ENCODE measurements at places on chromosomes 4 and X.

DNA sequence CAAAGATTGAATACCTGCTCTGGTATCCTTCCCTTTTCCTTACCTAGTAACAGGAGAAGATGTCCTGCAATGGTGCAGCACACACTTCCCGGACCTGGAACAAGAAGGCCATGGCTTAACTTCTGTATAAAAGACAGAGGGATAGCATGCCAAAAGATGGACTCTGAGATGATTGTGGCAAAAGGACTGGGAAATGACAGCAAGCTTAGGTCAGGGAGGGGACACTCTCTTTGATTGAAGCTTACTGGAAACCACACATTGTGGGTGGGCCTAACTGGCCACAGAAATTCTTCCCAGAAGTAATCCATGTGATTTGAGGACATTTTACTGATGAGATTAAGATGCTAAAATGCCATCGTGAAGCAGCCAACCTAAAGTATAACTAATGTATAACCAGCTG lies 71.0 kb upstream of the OTUD4 start:
- no peak for DNase-seq

DNA sequence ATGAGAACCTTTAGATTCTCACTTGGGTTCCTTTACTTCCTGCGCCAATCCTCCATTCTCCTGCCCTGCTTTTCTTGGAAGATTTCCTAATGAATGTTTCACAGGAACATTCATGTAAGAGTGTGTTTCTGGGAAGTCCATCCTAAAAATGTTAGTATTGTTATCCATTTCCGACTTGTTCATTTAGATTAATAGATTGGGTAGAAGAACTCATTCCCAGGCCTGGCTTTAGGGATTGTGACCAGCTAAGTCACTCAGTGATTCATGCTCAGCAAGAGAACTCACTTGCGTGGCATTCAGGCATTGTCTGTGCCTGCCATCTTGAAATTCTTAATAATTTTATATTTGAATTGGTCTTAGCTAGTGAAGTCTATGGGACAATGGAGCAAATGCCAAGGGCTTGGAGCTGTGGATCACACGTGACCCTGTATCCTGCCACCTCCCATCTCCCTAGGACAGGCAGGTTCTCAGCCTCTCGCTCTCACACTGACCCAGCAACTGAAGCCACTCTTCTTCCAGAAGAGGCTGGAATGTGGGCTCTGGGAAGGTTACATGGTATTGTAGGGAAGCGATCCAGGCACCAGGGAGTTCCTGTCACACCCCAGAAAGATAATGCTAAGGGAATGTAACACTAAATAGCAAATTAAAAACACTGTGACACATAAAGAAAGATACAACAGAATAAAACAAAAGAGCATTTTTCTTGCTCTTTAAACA lies 562.1 kb downstream of the TMA16 start:
- DNase-seq: no peak

DNA sequence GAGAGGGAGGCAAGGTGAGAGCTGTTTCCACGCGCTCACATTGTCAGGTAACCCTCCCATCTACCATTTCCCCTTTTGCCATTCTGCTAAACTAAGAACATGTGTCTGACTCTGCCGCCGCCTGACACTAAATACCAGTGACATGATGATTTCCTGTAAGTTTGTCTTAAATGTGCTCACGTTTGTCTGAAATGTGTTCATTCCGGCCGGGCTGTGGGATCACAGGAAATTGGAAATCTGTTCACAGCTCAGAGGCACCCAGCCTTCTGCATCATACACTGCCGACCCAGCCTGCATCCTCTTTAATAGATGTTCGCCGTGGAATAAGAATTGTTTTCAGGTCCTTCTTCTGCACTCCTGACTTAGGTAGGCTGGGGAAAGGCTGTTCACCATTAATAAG lies 336.2 kb upstream of the PPARGC1A start:
- no peak for DNase-seq

- DNase-seq: no peak
Observed at GRCh38 chr4:121778991-121779628, 14.1 kb upstream of the SMIM43 start.

DNA sequence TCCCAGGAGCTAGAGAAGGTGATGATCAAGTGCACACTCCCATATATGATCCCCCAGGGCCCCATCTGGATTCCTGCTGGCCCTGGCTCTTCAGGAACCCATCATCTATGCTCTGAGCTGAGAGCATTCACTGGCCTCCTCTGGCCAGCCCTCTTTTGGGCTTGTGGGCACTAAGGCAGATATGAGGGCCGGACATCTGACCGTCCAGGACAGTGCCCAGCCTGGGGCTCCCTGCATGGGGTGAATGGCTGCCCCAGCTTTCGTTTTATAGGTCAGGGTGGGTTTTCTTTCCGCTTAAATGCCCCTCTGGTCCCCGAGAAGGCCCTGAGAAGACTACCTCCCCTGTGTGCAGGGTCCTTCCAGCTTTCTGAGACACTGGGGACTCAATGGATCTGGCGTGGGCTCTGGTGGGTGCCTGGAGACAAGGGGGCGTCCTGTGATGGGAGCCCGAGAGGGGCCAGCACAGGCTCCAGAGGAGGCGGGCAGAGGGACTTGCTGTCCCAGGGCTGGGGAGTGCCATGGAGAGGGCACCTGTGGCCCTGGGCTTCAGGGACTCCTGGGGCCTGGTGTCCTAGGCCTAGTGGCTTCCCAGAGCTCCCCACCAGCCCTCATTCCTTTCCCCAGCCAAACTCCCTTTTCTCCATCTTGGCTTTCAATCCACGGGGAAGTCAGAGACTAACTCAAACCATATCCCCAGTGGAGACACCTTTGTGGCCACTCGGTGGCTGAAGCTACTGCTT lies 39.5 kb upstream of the GRPEL1 start:
- no peak for DNase-seq

DNA sequence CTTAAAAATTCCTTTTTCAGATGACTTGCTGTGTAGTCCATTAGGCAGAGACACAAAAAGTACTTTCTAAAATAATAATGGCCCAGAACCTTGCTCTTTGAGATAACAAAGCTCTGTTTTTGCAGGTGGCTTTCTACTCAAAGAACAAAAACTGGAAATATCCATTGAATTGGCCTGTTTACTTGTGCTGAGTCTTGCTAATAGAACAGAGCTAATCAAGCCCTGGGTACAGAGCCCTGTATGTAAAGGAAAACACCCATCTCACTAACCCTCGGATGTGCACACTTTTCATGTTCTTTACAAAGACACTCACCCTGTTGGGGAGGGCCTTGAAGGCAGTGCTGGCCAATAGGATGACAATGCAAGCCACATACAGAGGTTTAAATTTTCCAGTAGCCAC lies 27.0 kb upstream of the LNX1 start:
- no peak for DNase-seq

DNA sequence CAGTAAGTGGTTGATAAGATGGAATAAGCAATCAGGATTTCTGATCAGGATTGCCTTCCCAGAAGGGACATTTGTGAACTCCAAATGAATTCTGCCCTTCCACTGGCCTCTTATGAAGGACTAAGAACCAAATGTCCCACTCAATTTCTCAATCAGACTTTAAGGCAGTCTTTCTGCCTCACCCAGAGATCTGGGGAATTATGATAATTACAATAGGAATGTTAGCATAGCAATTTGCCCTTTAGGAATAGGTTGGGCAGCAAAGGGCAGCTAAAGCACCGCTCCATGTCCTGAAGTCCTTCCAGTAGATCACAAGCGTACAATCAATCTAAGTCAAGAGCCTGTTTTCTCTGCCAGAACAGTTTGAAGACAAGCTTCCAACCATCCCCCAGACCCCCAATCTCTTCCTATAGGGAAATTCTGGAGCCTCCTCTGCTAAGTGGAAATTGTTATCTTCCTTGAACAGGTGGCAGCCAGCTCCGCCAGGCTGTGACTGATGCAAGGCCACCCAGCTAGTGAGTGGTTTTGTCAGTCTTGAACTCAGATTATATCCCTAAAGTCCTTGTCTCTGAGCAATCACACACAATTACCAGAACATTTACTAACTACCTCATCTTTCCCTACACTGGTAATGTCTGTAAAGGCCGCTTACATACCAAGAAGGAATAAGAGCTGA lies 18.6 kb downstream of the NKX3-2 start:
- DNase-seq: no peak

DNA sequence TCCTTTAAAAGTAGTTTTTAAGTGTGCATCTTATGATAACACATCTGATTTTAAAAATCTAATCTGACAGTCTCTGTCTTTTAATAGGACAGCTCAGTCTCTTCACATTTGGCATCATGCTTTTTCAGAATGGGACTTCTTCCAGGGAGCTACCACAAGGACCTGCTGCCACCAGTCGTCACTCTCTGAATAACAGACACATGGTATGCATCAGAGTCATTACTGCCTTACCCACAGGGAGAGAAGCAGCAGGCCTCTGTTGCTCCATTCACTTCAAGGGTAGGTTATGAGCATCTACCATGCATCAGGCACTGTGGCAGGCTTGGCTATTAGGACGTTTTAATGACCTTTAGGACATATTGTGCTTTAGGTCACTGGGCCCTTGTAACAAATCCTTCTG lies 50.0 kb upstream of the AFAP1 start:
- no peak for DNase-seq

DNA sequence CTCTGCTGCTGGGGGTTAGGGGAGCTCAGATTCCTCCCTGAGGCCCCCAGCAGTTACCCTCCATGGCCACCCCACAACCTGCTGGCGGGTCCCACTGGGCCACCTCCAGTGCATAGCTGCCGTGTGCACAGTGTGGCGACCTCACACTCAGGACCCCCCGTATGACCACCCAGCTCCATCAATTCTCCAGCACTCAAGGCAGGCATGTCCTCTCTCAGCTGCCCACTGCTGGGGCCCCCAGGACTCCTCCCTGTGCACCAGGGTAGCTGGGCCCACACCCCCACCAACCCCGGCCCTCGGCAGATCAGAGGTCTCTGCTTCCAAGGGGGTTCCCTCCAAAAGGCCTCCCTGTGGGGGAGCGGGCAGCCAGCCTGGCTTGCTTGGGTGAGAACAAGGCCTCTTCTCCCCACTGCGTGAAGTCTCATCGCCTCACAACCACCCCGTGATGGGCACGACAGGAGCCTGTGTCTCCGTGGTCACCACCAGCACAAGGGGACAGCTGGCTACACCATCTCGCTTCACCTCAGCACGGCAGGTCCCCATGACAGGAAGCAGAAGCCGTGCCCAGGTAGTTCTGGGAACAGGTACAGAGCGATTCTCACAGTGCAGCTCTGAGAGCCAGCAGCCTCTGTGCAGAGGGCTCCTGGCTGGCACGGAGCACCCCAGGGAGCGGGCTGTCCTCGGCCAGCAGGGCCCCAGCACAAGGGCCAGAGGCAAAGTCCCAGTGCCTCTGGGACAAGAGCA lies 4.6 kb upstream of the HAUS3 start:
- no peak for DNase-seq

- peak; percentile 5 for DNase-seq
Observed at GRCh38 chr4:25993395-25994185, 79.6 kb downstream of the SMIM20 start.

DNA sequence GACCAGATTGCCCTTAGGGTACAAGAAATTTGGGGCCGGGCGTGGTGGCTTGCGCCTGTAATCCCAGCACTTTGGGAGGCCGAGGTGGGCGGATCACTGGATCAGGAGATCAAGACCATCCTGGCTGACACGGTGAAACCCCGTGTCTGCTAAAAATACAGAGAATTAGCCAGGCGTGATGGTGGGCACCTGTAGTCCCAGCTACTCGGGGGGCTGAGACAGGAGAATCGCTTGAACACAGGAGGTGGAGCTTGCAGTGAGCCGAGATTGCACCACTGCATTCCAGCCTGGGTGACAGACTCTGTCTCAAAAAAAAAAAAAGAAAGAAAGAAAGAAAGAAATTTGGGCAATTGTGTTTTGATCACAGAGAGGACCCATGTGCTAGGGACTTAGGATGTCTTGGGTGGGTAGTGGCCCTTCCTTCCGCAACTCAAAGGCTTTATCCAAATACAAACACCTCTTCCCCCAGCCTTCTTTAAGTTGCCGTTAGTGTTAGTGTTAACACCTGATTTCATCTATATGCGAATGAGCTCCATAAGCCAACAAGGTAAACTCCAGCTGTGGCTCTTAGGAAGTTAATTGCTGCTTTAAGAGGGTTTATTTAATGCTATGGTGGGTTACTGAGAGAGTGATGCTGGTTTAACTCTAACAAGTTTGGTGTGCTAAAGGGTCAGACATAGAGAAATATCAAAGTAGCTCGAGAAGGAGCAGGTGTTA lies 8.6 kb upstream of the CCDC110 start:
- no peak for DNase-seq

GRCh38 chr4:169246957-169247396 lies 23.8 kb downstream of the SH3RF1 start:
- DNase-seq: no peak

GRCh38 chr4:8050555-8051206 lies 107.9 kb downstream of the ABLIM2 start:
- no peak for DNase-seq

DNA sequence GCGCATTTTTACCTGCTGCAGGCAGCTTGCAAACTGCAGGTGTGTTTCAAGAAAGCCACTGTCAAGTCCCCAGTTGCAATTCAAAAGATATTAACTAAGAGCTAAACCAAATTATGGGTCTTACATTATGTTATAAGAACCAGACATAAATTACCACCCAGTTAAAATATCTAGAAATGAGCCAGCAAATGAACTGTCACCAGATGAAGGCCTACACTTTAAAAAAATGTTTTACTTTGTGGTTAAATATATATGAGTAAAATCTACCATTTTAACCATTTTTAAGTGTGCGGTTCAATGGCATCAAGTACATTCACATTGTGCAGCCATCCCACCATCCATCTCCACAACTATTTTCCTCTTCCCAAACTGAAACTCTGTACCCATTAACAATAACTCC lies 32.0 kb upstream of the TMEM131L start:
- no peak for DNase-seq

DNA sequence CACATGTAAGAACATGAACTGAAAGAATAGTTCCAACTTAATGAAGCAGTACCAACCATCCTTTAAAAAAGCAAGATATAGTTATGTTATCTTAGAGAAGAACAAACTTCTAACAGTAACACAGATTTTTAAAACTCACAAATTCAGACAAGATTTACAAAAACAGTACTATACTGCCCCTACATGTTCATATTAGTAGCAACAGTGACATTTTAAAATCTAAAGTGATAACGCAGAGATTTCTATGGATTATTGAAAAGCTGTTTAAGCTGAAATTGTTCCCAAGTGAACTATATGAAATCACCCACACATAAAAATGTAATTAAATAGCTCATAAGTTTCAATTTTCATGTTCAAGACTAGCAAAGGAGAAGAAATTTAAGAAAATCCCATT lies 166.0 kb downstream of the FBXW7 start:
- DNase-seq: peak; percentile 22

DNA sequence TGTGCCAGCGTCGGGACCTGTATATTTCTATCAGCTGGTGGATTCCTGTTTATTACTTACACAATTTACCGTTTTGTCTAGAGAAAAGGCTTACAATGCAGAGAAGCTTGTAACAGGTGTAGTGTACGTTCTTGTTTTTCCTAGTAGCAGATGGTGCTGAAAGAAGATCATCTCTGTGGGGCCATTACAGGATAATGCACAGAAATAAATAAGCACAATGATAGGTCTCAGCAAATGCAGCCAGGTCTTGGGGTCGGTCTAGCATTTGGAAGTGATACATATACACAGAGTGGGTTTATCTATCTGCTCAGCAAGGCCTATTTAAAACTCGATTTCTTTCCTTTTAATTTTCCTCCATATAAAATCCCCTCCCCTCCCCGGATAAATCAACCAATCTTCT lies 180.9 kb upstream of the LCORL start:
- DNase-seq: no peak

GRCh38 chr4:21167711-21168110 lies 467.5 kb downstream of the PACRGL start:
- no peak for DNase-seq

Measured in CD4-positive, alpha-beta T cell treated with Interferon alpha-2 for 1 hour (primary cell).